HS-5 (cell line): ENCODE measurements at places on chromosomes 3 and 15.

DNA sequence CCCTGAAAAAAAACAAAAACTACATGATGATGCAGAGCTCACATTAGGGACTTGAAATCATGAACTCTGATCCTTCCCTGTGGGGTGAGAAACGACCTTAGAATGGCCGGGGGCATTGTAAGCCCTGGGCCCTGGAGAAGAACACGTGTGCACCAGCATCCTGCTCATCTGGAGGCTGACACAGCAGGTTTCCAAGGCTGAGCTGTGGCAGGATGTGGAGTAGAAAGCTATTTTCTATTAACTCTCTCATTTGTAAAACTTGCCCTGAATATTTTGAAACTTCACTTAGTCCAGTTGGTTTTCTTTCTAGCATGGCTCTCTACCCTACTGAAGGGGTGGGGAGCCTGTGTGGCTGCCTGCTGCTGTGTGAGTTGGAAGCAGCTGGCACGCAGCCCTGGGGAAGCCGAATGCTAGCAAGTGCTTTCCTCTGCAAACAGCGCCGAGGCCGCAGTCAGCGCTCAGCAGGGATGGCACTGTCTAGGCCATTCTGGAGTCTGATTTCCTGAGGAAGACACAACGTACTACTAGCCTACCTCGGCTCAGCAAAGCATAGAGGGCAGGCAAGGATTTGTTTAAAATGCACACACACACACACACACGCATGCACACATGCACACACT is 58.0 kb downstream of the GABRG3 start:
- DNase-seq: no peak

GRCh38 chr15:27706300-27706699 is 392.8 kb downstream of the OCA2 start:
- no peak for DNase-seq

DNA sequence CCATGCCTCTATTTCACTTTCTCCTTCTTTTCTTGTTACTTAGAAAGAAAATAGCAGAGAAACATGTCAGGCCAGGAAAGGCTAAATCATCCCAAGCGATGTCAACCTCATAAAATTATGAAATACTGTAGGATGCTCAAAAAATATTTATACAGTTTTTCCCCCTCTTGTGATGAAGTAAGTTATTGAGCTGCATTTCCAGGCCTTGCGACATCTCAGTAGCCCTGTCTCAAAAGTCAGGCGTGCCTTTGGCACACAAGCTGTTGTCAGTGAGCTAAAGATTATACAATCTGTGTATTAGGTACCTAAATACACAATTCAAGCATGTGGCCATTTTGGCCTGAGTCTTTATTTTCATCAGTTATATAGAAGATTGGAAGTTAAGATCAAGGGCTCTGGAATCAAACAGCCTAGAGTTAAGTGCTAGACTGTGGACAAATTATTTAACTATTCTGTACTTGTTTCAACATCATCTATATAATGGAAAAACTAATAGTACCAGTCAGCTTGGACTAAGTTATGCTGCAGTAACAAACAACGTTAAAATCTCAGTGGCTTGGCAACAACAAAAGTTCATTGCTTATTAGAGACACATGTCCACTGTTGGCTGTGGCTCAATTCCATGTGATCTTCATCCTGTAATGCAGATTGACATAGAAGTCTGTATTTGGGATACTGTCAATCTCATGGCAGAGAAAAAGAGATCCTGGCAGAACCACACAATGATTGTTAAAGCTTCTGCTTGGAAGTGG is 406.4 kb upstream of the PROK2 start:
- no peak for DNase-seq

DNA sequence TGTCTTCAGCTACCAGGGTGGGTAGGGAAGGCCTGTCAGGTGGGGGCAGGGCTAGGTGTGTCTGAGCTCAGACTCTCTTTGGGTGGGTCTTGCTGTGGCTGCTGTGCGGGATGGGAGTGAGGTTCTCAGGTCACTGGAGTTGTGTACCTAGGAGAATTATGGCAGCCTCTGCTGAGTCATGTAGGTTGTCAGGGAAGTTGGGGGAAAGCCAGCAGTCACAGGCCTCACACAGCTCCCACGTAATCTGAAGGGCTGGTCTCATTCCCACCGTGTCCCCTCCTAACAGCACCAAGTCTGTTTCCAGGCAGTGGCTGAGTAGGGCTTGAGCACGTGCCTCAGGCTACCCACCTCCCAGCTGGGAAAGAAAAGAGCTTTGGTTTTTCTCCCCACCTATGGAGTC is 67.0 kb downstream of the CHCHD4 start:
- no peak for DNase-seq

DNA sequence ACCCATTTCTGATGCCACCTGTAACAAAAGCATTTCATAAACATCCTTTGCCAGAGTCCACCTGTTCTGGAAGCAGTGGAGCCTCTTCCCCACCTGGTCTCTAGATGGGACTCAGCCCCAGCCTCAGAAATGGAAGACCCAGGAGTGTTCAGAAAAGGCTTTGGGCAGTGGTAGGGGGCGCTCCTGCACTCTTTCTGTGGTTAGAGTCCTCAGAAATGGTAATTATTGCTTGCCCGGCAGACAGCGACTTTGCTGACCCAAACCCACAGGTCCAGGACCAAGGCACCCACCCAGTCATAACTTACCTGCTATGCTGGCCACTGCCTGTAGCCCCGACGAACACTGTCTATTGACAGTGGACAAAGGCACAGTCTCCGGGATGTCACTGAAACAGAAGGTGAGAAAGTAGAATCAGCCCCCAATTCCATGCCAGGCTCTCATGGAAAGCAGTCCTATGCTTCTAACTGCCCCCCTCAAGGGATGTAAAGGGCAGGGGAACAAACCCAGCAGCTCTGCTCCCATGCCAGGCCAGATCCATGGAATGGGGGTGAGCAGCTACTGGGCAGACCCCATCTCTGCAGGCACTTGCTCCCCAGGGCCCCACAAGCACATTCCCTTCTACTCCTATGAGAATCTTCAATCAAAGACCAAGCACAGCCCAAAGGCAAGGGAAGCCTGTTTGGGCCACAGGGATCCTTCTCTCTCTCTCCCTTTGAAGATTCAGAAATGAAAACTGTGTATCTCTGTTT is 5.1 kb downstream of the ACAA1 start:
- no peak for DNase-seq

- DNase-seq: no peak
Observed at GRCh38 chr3:8658306-8659212, 14.0 kb upstream of the SSUH2 start.

DNA sequence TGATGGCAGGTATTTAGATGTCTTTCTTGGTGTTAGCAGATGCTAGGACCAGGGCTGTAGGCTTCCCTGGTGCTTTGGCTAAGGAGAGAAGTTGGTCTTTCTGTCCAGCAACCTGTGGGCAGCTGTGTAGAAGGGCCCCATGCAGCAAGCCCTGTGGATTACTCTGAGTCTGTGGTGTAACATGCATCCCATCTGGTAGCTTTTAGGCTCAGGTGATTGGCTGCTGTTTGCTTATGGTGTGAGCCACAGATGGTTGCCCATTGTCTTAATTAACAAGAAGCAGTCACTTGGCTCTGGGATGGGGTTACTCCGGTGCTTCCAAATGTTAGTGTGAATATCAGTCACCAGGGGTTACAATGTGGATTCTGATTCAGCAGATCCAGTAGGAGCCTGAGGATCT is 368.6 kb upstream of the C2CD4B start:
- no peak for DNase-seq

DNA sequence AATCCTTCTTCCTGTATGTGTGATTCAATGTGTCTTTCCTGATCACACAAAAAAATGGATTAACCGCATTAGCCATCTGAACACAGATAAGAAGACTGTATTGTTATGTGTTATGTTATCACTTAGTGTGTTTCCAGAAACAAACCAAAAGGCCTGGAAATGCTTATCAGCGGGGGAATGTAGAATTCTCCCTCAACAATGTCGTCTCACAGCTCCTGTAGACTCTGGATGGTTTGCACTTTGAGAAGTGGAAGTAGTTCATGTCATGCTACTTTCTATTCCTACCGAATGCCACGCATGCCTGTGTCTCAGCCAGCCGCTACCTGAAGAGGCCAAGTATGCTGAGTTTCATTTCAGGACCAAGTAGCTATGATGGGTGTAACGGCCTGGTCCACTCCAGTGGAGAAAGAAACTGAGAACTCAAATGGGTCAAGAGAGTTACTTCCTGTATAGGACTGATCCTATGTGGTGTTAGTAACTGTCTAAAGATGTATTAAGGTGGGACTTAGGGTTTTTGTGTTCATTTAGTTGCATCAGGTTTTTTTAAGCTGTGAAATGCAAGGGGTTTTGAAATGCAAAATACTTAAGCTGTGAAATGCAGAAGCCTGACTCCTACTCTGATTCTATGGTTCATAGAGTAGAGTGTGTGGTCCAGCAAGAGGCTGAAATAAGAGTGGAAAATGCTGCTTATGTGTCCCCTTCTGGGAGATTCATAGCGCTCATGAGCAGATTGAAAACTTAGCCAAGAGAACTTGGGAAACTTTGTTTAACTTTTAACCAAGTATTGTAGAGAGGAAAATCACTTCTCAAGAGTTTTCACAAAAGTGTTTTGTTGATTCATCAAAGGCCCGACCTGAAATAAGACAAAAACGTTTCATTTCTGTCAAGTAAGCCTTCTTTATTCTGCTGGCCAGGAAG is 118.5 kb upstream of the LMOD3 start:
- no peak for DNase-seq

GRCh38 chr3:64422192-64422591 is 196.9 kb upstream of the PRICKLE2 start:
- no peak for DNase-seq

GRCh38 chr3:37993460-37993819 is 2.9 kb downstream of the VILL start:
- DNase-seq: no peak

DNA sequence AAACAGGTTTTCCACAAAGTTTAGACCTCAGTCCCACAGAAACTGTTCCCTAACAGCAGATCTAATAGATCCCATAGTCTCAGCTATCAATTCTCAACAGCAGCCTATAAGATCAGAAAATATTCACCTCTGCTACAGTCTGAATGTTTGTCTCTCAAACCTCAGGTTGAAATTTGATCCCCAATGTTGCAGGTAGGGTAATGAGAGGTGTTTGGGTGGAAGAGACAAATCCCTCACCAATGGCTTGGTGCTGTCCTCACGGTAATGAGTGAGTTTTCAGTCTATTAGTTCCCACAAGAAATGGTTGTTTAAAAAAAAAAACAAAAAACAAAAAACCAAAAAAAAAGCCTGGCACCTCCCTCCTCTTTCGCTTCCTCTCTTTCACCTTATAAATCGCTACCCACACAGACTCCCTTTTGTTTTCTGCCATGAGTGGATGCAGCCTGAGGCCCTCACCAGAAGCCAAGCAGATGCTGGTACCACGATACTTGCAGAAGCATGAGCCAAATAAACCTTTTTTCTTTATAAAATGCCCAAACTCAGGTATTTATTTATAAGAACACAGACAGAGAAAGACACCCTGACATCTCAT is 14.2 kb downstream of the ZNF280D start:
- no peak for DNase-seq

DNA sequence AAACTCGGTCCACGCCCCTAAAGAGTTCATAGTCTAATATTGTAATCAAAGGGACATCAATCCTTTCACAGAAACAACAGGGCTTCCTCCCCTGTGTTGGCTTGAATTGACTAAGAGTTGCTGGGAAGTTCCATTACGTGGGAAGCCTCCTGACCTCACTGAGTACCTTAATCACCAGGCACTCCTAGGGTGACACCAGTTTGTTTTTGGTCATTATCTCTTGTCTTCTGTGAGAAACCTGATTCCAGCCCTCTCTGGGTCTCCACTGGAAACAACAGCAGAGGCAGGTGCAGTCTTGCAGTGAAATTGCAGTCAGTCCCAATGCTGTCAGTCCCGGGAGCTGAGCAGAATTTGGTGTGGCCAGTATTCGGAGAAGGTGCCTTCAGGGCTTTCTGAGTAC is 55.4 kb downstream of the BOC start:
- DNase-seq: no peak

DNA sequence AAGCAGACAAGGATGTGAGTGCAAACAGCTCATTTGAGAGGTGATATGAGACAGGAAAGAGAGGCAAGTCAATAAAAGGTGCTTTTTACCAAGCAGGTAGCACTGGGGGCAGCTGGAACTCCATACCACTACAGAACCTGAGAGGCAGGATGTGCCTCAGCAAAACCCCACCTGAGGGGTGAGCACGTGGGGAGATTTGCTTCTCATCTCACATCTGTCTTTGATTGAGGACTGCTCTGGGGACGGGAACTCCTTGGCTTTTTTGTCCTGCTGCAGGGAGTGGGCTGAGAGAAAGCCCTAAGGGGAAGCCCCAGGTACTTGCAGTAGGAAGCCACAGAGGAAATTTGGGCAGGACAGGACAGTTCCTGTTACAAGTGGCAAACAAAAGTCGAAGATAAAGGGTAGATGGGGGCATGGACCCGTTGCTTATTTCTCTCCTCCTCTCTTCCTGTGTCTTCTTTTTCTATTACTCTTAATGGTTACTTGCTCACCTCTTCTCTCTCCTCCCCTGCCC is 27.1 kb downstream of the CFAP161 start:
- no peak for DNase-seq

GRCh38 chr3:98361289-98361688 is 7.6 kb downstream of the OR5K4 start:
- no peak for DNase-seq

DNA sequence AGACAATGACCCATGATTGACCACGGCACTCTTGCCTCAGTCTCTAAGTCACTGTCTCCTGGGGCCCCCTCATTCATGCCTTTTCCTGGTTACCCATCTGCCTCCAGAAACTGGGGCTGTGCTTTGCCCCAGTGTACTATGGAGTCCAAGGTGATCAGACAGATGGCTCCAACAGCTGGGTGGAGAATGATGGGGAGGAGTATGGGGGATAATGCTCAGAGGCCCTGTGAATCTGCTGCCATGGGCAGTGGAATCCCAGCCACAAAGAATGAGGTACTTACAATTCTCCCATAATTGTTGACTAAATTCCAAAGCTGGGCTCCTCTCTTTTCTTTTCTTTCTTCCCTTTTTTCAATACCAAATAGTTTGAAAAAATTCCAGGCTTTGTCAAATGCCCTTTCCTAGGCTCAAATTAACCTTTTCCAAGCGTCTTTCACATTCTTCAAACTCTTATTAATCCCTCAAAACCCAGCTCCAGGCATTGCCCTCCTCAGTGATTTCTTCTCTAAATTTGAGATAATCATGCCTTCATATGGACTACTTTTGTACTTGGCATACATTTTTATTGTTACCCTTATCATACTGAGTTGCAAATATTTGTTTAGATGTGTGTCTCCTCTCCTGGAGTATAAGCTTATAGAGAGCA is 148.5 kb upstream of the ICE2 start:
- no peak for DNase-seq

- no peak for DNase-seq
Observed at GRCh38 chr3:43326891-43327581, 40.7 kb downstream of the SNRK start.

DNA sequence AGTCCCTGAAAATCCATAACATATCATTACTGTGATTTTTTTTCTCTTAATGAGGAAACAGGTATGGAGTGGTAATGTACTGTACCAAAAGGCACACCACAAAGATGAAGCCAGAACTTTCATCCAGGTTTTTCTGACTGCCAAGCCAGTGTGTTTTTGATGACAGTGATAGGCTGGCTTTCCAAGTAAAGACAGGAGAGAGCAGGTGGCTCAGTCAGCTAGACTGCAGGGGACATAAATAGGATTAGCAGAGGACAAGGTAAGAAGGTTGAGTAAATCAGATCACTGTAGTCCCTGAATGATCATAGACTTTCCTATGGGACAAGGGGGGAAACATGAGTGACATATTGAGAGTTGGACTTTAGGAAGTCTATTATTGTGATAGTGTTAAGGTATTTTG is 127.9 kb downstream of the GADL1 start:
- DNase-seq: no peak
